Fibroblast of lung (primary cell): ENCODE measurements at places on chromosomes 7 and 10.

DNA sequence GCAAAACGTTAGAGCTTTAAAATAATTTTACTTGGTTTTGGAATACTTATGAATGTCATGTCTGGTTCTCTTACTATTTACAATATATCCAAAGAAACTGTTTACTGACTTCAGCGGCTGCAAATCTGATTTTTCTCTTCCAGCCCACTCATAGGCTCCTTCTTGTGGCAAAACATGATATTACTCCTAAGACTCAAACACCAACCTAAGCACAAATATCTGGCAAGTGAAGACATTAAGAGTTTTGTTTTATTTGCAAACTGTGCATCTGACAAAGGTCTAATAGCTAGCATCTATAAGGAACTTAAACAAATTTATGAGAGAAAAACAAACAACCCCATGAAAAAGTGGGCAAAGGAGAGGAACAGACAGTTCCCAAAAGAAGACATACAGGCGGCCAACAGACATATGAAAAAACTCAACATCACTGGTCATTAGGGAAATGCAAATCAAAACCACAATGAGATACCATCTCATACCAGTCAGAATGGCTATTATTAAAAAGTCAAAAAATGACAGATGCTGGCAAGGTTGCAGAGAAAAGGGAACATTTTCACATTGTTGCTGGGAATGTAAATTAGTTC lies 20.3 kb upstream of the GJC3 start:
- peak; percentile 24 for DNase-seq

GRCh38 chr7:114450431-114450830 lies 35.8 kb downstream of the FOXP2 start:
- DNase-seq = peak; percentile 55

GRCh38 chr7:3867863-3868262 lies 566.8 kb downstream of the SDK1 start:
- DNase-seq = peak; percentile 9

DNA sequence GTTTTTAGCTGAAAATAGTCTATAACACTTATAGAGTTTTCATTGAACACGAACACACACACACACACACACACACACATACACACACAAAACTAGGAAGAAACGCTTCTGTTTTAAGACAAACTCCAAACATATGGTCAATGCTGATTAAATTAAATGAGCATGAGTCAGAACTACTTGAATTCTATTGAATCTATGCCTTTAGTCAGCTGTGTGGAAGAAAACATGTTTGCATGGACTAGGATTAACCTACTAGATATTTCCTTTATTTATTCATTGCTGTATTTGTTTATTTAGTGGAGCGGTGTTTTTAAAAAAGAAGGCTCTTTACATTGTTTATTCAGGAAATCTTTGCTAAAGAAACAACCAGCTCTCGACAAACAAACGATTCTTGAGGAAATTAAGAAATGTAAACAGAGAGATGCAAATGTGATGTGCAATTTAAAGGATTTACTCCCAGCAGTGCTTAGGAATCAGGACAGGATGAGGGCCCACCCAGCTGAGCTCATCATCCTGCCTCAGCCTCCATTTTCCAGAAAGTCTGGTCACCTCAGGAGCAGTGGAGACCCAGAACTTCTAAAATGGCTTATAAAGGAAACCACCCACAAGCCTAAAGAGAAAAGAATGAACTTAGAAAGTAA lies 83.2 kb downstream of the PDE1C start:
- DNase-seq = peak; percentile 73

GRCh38 chr7:31098642-31099360 lies 46.7 kb downstream of the ADCYAP1R1 start:
- DNase-seq = no peak

DNA sequence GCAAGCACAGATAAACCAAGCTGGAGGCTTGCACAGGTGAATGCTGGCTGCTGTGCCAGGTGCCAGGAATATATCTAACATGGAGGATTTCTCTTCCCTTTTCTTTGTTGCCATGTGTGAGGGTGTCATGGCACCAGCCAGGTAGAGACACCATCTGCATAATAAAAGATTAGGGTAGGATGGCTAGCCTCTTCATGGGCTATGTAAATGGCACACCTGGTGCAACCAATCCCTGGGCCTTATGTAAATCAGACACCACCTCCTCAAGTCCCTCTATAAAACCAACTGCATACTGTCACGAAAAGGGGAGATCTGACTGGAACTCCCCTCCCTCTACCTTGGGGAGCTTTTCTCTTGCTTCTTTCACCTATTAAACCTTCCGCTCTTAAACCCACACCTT lies 322.5 kb upstream of the POM121L12 start:
- no peak for DNase-seq

- no peak for DNase-seq
Measured at GRCh38 chr10:5442990-5443370, 30.6 kb downstream of the NET1 start.

DNA sequence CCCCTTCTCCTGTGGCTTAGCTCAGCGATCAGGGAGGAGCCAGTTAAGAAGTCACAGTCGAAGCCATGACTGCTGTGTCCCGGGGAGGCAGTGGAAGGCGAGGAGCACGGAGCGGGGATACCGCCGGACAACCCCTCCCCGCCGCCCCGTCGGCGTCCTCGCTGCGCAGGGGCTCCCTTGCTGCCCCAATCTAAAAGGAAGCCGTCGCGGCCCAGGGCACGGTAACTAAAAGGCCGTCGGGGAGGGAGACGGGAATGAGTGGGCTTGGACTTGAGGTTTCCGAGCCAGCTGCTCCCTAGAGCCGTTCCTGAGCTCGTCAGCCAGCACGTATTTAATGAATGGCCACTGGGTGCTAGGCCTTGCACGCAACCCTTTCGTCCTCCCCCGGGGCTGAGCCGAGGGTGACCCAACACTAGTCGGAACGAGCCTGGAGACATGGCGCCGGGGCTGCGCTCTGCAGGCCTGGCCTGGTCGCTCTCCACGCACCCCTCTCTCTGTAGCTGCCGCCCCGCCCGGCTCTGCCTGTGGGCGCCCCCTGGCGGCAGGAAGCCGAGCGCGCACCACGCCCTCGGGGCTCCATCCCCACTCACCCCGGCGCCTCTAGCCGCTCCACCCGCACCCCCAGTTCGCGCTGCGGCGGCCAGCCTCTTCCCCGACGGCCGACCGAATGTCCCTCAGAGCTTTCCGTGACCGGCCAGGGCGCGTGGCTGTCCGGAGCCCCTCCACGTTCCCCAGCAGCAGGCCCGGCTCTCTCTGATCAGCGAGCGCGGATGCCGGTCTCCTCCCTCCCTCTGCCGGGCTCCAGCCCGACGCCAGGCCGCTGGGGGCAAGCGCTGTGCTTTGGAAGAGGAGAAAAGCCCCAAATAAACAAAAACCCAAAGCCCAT lies 29.3 kb upstream of the KCNK18 start:
- peak; percentile 33 for DNase-seq

GRCh38 chr10:122841569-122841968 lies 4.1 kb downstream of the CUZD1 start:
- no peak for DNase-seq

DNA sequence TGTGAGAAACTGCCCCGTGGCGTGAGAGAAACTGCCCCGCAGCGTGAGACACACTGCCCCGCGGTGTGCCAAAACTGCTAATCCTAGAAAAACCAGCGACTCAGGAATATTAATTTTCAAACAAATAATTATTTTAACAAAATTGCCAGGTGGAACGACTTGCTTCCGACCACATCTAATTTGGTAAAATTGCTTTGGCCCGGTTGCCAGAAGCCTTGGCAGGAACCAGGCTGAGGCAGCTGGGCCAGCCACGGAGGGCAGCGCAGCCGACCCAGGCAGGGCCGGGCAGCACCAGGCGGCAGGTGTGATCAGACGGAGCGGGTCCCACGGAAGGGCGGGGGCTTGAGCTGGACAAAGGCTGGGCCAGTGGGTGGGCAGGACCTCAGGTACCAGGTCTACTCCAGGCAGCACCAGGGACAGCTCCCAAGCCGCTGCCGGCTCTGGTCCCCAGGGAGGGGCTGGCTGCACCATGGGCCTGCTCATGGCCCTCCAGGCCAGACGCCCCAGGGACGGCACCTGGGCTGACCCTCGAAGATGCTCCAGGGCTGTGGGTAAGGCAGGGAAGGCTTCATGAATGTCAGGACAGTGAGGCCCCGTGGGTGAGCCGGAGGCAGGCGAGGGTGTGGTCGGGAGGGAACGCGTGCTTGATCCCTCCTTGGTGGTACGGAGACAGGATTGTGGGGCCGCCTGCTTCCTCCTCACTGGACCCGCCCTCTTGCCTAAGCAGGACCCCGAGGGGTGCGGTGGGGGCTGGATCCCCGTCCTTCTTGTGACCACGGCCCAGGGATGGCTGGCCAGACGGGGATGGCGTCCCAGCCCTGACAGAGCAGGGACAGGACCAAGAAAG lies 7.7 kb upstream of the ADGRA1 start:
- DNase-seq = no peak

DNA sequence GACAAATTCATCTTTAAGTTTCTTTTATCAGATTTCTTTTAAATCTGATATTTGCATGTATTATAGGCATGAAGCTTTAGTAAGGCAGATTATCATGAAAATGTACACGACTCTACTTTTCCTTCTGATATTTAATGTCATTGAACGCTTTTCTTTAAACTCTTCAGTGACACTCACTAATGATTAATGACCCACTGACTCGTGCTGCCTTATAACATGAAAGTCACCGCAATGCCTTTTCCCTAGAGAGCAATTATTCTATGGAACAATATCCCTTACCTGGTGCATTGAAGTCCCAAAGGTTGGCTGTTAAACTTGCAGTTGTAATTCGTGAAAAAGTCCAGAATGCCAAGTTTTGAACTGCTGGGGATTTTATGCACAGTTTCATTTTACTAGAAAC lies 33.4 kb upstream of the HGF start:
- DNase-seq = no peak

GRCh38 chr10:127886371-127887051 lies 6.2 kb downstream of the CLRN3 start:
- no peak for DNase-seq

GRCh38 chr10:60663850-60664249 lies 114.4 kb upstream of the CDK1 start:
- DNase-seq = no peak
